Pericardium fibroblast (primary cell): ENCODE measurements at places on chromosomes 4 and X. TPM values are rescaled to one million over a fixed set of nuclear protein-coding genes. Genes with fewer than 3 reads are reported as not detected.

PF4V1 gene
- total RNA-seq = 0.94 TPM in 1 of 2 replicates, not detected in the other

PARM1 gene
- total RNA-seq = 0.77 and 7.7 TPM in 2 replicates

OGT gene
- 53.9 and 56.9 TPM in 2 replicates for total RNA-seq

NAP1L2 gene
- total RNA-seq = not detected in 2 replicates

GSX2 gene
- not detected in 2 replicates for total RNA-seq

GASK1B gene
- total RNA-seq = 79.7 and 104 TPM in 2 replicates

SSX3 gene
- total RNA-seq = not detected in 2 replicates

CTAG1A gene
- total RNA-seq = not detected in 2 replicates
